Spinal cord (tissue), 10 donors: ENCODE measurements at places on chromosomes 1 and 21. TPM values are rescaled to one million over a fixed set of nuclear protein-coding genes. Genes with fewer than 3 reads are reported as not detected.

The SERTAD4 gene
- polyA plus RNA-seq = 8.8 TPM

The C1orf226 gene
- 8.8 TPM for polyA plus RNA-seq

The CELA3A gene
- polyA plus RNA-seq = not detected

The SAMSN1 gene
- polyA plus RNA-seq = 15.2 TPM

The OR6F1 gene
- polyA plus RNA-seq = not detected

The KRTAP13-2 gene
- not detected for polyA plus RNA-seq

The CD1E gene
- polyA plus RNA-seq = not detected

The AIRE gene
- 1.1 TPM for polyA plus RNA-seq

The NLRP3 gene
- polyA plus RNA-seq = 1.9 TPM

The IL12RB2 gene
- polyA plus RNA-seq = 0.77 TPM

The SLC25A34 gene
- polyA plus RNA-seq = 4.4 TPM
